ENCODE measurements at places on chromosomes 13 and 19.

DNA sequence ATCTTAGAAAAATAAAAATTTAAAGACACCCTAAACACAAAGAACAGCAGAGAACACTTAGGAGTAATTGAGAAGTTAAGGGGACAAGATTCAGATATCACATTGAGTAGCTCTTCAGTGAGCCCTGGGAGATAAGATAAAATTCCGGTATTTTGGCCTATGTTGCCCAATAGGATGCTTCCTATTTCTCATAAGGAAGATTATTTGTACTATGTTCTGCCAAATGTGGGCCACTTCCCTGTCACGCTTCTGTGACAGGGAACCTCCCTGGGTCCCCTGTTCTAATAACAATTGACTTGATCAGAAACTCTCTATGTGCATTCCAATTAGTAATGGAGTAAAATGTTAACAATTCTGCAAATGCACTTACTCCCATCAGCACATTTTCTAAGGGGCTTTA lies 310.7 kb downstream of the MYO16 start:
- no peak for DNase-seq

DNA sequence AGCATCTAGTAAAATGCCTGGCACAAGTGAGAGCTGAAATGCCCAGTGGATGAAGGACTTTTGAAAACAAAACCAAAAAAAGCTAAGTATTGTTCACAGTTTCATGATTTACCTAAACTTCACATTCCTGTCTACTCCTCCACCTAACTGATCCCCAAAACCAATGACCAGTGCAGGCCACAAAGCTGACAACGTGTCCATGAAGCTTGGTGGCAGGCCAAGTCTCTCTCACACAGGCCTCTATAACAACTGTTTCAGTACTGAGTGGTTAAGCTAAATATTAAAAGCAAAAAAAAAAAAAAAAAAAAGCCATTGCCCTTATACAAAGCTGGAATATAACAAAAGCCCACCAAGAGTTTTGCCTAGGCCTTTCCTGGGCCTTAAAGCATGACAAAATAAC lies 36.4 kb downstream of the STK24 start:
- no peak for DNase-seq

GRCh38 chr13:58151452-58151851 lies 519.9 kb downstream of the PCDH17 start:
- no peak for DNase-seq

DNA sequence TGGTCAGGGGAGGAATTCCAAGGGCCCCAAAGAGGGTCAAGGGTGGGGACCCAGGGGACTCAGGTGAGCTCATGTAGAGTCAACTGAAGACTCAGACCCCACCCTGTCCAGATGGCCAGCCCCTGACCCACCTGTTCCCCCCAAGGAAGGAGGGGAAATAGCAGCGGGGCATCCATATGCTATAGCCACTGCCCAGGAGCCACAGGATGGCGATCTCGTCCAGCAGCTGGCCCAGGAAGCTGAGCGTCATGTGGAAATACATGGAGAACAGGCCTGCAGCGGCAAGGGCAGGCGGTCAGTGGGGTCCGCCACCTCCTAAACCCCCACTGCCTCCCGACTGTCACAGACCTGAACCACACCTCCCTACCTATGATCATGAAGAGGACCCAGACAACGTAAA lies 21.4 kb downstream of the ACER1 start:
- DNase-seq: no peak

DNA sequence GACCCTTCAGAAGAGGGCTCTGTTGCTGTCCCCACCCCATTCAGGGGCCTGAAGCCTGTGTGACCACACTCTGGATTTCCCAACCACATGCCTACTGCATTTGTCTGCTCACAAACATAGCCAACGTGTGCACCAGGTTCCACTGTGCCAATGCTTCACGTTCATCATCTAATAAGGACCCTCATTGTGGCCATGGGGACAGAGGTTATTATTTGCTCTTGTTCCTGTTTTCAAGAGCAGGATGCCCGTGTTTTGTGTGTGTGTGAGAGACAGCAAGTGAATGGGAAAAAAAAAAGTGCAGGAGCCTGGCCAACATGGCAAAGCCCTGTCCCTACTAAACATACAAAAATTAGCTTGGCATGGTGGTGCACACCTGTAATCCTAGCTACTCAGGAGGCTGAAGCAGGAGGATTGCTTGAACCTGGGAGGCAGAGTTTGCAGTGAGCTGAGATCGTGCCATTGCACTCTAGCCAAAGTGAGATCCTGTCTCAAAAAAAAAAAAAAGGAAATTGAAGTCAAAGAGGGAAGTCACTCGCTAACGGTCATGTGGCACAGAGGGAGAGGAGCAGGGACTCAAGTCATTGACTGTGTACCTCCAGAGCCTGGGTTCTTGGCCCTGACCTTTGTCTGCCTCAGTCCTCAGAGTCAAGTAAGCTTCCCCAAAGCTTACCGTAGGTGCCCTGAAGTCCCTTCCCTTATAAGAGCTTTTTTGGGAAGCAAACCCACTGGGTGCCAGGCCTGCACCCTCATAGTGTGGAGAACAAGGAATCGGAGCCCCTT lies 6.9 kb downstream of the B3GNT8 start:
- DNase-seq: no peak
